ENCODE measurements at places on chromosomes 2 and 18.

DNA sequence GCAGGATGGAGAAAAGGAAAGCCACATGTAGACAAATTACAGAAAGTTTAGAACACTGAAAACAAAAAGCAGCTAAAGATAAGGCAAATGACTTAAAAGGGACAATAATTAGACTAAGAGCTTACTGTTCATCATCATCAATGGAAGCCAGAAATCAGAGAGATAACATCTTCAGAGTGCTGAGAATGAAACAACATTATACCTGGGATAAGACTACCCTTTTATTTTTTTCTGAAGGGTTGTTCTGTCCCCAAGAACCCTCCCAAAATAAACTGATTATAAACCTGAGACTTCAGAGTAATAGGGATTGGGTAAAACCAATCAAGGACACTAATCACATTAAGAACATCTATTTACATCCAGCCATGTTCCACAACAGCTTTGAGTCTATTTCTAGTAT lies 6.9 kb upstream of the NEDD4L start:
- no peak for DNase-seq

DNA sequence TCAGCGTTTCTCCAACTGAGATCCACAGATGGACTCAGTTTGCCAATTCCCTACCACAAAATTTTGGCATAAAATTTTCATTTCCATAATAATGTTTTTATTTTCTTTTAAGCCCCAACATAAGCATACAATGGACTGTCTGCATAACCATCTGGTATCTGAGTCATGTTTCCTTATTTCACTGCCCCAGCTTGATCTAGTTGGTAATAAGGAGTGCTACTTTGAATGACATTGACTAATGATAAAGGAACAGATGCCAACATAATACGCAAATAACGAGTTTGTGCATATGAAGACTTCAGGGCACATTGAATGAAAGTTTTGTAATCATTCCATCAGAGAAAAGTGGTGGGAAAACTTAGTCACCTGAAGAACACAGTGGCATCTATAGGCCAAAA lies 8.8 kb upstream of the MBD2 start:
- no peak for DNase-seq

- no peak for DNase-seq
These were observed 197.2 kb downstream of the HDAC4 start for GRCh38 chr2:239203443-239204135.

DNA sequence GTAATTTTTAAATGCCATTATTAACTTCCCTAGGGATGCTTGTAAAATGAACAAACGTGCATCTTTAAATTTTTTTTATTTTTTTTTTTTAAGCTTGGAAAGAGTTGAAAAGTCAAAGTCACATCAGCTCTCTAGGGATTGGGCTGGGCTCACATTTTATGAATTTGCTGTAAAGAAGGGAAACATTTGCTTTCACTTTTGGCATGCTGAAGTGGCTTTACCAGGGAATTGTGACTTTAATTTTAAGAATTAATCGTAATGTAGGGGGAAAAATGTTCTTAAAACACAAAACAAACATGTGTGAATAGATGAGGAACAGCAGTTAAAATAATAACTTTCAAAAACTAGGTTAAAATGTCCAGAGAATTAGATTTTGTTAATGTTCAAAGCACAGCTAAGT lies 123.0 kb downstream of the AGAP1 start:
- DNase-seq = no peak

GRCh38 chr2:215850380-215850779 lies 163.0 kb downstream of the MREG start:
- DNase-seq = no peak

DNA sequence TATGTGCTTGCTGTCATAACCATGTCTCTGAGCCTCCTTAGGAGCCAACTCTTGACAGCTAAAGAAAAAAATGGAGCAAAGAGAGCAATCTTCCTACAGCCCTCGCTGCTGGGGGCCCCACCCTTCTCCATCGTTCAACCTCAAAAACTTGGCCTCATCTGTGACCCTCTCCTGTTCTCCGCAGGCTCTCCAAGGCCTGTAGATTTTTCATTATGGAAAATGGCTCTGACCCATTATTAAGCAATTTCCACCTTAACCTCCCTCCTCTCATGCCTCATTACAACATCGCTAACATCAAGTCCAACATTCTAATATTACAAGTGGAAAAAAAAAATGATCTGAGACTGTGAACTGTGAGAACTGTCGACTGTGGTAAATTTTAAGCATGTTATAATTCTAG lies 98.7 kb downstream of the SLC8A1 start:
- no peak for DNase-seq

DNA sequence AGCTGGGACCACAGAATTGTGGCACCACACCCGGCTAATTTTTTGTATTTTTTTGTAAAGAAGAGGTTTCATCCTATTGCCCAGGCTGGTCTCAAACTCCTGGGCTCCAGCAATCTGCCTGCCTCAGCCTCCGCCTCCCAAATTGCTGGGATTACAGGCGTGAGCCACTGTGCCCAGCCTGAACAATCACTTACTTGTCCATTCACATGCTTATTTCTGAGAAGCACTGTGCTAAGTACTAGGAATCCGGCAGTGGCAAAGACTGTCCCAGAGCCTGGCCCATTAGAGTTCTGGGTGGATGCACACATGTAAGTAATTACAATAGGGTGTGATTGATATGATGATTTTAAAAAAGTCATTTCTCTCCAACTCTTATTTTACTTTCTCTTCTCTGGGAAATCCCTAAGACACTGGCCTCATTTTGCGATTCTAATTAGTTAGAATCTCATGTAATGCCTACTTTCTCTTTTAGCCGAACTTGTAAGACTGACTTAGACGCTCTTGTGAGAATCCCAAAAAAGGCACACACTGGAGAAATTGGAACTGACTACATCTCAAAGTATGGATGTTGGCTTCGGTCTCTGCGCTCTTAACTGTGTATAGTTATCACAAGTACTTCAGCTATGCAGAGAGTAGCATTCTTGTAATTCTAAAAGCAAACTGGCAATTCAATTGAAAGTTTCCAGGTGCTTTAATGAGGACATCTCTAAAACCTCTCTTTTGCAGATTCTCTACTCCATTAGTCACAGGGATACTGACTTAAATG lies 567.7 kb downstream of the DCC start:
- DNase-seq = no peak

DNA sequence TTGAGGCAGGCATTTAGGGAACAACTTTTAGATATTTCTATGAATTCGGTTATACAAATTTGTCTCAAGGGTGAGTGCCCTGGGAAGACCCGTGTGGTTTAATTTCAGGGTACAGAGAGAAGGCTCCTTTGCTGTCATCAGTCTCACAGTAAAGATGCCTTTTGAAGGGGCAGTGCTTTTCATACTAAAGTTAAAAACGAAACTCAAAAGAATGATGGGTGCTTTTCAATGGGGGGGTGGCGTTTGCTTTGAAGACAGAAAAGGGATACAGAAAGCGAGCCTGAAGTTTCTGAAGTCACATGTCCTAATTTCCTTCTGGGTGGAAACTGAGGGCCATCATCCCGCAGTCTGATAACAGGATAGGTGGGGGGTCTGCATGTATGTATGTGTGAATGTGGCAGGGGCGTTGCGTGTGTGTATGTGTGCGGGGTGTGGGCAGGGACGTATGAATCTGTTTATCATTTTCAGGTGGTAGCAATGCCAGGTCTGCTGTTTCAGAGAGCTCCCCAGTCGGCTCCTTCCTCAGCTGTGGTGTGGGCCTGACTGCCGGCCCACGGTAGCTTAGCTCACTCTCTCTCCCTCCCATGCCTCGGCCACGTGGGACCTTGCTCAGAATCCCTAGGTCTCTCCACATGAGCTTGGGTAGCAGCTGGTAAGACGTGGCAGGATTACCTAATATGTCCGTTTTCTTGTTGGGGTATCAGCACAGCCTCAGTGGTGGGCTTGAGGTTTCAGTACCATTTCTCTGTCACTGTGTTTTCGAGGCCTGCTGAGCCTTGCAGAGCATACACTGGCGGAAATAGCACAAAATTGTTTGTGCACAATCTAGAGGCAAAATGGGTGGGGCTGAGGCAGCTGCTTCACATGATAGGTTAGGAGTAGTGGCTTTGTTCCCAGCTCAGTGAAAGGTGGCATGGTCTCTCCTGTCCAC lies 32.7 kb downstream of the ARHGAP25 start:
- no peak for DNase-seq

GRCh38 chr2:237156031-237156856 lies 70.6 kb downstream of the COPS8 start:
- DNase-seq = no peak

- DNase-seq = no peak
These were observed 825 bp downstream of the GRB14 start for GRCh38 chr2:164620457-164620856.

- DNase-seq = peak; percentile 79
These were observed 3.3 kb upstream of the SPRED2 start for GRCh38 chr2:65435625-65436168.

DNA sequence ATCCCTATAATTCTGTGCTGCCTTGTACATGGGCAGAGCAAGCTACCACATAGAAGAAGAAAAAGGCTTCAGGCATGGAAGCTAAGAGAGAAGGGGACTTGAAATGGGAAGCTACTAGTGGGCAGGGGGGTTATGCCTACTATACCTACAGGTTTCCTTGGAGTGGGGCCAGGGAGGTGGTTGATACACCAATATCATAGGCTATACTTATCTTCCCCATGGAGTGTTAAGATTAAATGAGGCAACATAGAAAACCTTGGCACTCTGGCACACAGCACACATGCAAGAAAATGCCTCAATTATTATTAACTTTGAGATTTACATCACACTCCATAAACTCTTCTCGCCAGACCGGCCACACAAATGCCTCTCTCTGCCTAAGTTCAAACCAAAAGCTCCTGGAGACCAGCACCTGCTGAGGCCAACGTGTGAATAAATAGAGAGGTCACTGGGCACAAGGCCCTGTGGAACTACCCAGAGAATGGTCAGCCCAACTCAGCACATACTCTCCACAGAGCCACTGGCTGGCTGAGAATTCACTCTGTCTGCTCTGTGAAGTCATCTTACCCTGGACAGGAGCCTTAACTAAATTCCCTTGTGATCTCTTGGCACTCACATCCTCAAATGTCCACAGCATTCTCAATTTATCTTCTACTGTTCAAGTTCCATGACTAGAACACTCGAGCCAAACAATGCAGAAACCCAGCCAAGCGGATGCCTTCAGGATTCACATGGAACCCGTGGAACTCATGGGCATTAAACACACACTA lies 498.7 kb downstream of the BCL11A start:
- DNase-seq = no peak

GRCh38 chr2:47043142-47043890 lies 111.8 kb downstream of the STPG4 start:
- no peak for DNase-seq

- DNase-seq = no peak
These were observed 476.1 kb upstream of the SOX11 start for GRCh38 chr2:5215989-5216607.

GRCh38 chr18:49788327-49788898 lies 24.9 kb downstream of the ACAA2 start:
- no peak for DNase-seq

DNA sequence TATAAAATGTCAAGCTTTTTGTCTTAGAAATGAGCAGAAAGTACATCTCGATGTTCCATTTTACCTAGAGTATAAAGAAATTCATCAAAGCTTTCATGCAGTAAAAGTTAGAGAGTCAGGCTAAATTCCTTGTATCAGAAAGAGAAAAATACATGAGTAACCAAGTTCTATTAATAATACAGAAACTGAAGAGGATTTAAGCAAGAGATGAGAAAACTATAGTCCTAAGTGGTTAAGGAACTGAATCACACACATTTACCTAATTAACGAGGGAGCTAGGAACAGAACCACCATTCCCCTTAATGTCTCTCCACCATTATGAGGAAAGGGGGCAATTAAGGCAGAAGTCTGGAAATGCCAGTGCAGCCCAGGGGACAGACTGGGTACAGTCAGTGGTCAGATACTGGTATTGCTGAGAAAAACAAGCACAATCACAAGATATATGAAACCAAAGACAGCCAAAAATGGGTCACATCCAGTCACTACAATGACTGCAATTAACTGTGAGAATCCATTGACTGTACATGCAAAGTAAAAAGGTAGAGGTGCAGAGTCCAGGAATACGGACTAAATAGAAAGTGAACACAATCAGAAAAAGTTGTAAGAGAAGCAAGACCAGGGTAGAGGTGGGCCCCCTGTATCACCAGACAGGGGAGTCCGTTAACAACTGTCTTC lies 23.9 kb downstream of the MAP4K3 start:
- DNase-seq = no peak

DNA sequence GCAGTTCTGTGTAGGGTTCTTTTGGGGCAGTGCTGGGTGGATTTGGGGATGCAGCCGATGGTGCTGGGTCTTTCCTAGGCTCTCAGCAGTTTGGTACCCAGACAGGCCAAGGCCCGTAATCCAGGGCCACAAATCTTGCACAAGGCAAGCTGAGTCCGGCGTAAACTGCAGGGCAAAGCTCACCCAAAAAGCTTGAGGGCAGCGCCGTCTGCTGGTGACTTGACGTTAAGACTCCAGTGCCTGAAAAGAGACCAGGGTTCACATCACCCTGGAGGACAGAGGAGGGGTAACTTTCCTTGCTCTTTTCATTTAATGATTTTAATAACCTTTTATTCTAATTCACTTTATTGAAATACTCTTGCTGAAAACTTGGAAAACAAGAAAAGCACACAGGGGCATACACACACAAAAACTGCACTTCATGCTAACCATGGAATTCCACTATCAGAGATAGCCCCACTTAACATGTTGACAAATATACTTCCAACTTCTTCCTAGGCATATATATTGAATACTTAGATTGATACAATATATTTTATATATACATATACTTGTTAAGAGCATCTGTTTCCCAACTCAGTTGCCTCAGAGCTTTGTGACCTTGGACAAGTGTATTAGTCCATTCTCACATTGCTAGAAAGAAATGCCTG lies 38.9 kb downstream of the CNGA3 start:
- DNase-seq = peak; percentile 55

GRCh38 chr2:68435615-68436014 lies 31.5 kb downstream of the FBXO48 start:
- DNase-seq = no peak

DNA sequence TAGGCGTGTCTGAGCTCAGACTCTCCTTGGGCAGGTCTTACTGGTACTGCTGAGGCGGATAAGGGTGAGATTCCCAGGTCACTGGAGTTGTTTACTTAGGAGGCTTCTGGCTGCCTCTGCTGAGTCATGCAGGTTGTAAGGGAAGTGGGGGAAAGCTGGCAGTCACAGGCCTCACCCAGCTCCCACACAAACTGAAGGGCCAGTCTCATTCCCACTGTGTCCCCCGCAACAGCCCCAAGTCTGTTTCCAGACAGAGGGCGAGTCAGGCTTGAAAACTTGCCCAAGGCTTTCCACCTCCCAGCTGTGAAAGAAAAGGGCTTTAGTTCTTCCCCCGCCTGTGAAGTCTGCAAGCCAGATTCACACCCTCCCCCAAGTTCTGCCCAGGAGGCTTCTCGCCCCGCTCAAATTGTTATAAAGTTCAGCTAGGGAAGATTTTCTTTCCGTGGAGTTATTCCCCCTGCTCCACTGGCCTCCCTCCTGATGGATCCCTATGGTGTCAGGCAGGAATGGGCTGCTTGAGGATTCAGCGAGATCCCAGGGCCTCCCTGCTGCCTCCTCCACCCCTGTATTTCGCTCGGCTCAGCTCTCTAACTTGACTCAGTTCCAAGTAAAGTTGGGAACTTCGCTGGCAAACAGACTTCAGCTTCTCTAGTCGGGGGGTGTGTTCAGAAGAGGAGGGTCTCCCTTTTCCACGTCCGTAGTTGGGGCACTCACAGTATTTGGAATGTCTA lies 248.6 kb downstream of the NR4A2 start:
- no peak for DNase-seq

Data from NCI-H1105 treated with DMSO at 0.1 percent for 48 hours (cell line).